ENCODE measurements at places on chromosomes 3 and 15.

DNA sequence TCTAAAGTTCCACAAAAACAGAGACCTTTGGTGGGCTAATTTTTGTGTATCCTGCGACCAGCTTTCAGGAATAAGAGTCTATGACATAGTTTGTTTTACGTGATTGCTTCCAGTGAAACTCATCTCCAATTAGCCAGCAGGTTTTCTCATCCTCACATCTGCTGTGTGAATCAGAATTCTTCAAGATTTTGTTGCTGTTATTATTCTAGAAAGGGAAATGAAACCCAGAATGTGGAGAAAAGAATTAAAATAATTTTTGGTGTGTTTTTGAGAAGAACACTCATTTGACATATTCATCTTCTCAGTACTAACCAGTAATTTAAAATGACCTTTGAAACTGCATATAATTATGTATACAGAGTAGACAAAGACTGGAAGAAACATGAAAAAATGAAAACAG is 175.9 kb downstream of the USP13 start:
- DNase-seq, result no peak

DNA sequence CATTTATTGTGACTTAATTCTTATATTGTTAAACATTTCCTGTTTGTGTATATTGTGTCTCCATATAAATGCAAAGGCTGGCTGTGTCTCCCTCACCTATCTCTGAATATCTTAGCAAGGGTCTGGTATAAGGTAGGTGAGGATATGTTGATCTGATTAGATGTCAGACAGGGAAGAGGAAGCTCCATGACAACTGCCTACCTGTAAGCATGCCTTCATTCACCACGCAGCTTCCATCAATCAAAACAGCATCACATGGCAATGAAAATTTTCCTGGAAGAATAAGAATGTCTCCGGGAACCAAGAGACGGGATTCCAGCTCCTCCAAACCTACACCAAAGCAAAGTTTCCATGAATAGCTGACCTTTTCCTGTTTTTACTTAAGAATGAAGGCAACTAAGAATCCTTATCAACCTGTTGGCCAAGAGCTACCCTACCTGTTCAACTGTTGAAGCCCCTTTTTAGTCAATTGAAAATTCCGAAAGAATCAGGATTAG is 34.8 kb downstream of the ATP13A5 start:
- no peak for DNase-seq

- DNase-seq, result no peak
Observed at GRCh38 chr3:49013738-49014660, 4.4 kb downstream of the DALRD3 start.

DNA sequence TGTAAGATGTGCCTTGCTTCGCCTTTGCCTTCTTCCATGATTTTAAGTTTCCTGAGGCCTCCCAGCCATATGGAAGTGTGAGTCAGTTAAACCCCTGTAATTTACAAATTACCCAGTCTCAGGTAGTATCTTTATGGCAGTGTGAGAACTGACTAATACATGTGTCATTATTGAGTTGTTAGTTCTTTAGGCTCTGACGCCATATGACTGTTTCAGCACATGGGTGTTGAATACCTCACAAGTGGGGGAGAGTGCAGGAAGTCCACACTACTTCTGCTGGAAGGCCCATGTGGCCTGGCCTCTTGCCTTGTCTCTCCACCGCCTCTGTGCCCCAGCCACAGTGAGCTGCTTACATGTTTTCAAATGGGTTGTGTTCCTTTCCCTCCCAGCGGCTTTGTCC is 28.5 kb downstream of the MFSD1 start:
- DNase-seq, result no peak

DNA sequence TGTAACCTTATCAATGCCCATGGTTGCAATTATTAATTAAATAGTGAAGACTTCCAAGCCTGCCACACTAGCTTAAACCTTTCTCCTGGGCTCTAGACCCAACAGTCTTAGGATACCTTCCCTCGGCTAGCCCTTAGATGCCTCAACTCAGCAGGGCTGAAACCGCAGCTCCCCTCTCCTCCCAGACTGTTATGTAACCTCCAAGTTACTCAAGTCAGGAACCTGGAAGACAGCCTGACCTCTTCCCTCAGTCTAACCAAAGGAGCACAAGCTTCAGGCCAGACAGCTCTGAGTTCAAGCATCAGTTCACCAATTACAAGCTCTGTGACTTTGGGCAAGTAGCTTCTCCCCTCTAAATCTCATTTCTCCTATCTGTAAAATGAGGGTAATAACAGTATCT is 70.5 kb upstream of the HACD2 start:
- no peak for DNase-seq
